Omental fat pad (tissue), 4 donors: ENCODE measurements at places on chromosomes 16 and 17.

- no peak for DNase-seq
These were observed 786.6 kb upstream of the SOX9 start for GRCh38 chr17:71334048-71334751.

GRCh38 chr17:8872036-8872704 lies 4.7 kb upstream of the PIK3R6 start:
- DNase-seq = no peak

DNA sequence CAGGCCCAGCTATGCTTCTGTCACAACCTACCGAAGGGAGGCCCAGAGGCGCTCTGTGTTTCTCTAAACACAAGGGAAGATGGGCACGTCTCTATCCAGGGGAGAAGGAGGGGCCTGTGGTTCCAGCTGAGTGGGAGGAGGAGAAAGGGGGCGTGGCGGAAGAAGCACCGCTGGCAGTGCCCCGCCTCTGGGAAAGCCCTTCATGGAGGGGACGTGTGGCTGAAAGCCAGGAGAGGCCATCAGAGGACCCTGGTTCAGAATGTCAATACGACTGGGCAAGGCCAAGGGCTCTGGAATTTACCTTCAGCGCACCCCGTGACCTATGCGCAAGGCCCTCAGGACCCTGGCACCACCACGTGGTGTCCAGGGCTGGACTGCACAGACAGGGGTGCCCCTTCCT lies 12.3 kb upstream of the SLC38A8 start:
- no peak for DNase-seq

GRCh38 chr17:80876950-80877728 lies 114.5 kb upstream of the CHMP6 start:
- DNase-seq = no peak

DNA sequence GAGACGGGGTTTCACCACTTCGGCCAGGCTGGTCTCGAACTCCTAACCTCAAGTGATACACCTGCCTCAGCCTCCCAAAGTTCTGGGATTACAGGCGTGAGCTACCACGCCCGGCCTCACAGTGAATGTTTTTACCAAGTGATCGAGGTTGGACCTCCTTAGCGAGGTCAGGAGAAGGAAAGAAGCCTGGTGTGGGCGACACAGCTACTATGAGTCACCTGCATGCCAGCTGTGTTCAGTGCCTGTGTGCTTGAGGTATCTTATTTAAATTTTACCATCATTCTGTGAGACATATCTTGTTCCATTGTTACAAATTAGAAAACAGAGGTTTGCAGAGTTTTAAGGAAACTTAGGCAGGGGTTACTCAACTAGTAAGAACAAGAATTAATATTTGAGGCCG lies 174.8 kb upstream of the DYNLRB2 start:
- DNase-seq = no peak

GRCh38 chr17:58281511-58282011 lies 826 bp upstream of the MPO start:
- no peak for DNase-seq

DNA sequence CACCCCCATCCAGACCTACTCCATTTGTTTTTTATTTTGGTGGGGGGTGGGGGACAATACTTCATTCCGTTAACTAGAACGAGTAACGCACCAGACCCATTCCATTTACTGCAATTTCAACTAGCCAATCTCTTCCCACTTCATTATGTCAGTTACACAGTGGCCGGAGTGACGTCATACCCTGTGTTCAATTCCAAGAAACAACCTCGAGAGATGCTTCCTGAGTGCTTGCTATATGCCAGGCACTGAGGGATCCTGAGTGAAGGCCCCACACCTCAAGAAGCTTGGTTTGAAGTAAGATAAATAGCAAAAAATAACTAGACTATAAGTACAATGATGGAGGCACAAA lies 9.1 kb upstream of the SIAH1 start:
- no peak for DNase-seq

DNA sequence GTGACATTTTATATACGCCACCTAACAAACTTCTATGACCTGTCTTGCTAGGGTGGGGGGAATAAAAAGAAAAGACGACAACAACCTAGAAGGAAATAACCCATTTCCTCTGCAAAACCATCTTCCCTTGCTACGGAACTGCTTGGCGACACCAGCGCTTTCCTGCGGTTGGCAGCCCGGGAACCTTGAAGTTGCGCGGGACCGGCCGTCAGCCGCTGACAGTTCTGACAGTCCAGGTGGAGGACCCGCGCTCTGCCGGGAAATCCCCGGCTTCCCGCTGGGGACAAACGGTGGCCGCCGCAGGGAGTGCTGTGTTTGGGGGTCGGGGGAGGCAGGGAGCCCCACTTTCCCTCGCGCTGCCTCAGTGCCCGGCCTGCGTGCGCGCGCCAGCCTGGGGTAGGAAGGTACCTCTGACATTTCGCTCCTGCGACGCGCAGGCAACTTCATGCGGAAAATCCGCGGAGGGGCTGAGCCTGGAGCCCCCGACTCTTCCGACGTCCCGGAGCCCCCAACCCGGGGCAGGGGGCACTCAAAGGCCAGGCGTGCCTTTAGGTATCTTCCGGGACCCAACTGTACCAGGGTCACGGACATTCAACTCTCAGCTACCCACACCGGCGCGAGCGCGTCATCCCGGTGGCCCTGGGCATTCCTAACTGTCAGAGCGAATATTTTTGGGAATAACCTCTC lies 516 bp downstream of the SLC16A6 start:
- no peak for DNase-seq

DNA sequence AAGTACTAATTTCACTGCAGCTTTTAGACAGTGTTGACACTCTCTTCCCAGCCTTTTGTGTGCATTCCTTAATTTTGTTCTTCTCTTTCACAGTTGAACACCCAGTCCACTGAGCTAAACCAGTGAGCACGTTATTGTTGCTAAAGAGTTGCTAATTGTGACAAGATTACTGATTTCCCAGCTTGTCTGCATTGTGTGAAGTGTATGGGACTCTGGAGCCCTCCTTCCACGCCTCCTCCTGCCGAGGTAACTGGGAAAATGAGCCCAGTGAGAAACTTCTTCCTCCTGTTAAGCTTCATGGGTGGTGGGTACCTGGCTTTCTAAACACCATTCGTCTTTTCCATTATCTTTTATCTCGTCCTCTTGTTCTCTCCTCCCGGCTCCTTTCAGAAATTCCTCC lies 29.8 kb upstream of the DNAH17 start:
- DNase-seq = no peak

DNA sequence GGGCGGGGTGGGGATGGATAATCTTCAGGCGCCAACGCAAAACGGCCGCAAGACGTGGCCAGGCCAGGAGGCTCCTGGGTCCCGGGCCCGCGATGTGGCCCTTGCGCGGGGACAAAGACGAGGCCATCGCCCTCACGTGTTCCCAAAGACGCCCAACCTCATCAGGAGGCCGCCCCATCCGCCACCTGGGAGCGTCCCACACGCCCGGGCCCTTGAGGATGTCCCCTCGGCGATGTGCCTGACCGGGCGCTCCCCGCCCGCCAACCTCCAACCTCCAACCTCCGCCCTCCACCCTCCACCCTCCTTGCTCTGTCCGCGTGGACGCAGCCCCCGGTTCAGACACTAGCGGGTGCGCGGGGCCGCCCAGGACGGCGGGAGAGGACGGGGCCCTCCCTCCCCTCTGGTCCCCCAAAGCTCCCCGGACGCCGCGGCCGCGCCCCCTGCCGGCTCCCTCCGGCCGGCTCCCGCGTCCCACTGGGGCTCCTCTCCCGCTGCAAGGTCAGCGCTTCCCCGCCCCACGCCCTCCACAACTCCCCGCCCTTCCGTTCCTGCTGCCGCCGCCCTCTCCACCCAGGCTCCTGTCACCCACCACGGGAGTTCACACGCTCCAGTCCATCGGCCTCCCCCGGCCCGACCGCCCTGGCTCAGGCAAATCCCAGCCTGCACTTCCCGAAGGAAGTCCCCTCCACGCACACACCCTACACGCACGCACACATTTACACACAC lies 250.8 kb upstream of the RPL38 start:
- no peak for DNase-seq

DNA sequence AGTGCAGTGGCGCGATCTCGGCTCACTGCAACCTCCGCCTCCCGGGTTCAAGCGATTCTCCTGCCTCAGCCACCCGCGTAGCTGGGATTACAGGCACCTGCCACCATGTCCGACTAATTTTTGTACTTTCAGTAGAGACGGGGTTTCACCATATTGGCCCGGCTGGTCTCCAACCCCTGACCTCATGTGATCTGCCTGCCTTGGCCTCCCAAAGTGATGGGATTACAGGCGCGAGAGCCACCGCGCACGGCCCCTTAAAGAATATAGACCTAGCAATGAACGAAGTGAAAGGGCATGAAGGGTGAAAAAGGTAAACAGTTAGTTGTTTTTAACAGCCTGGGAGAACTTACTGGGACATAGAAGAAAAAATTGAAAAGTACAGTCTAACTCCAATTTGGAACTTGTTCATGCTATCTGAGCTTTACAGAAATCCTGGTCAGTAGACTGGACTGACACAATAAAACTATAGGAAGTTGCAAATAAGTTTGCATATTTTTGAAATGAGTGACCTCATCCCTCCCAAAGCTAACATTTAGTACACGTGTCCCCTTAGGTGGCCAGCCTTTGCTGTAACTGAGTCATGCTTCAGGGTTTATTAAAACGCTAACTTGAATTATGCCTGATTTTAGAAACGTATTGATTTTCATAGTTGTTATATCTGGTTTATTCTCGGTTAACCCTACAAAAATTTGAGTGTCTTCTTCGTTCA lies 1.8 kb downstream of the COG1 start:
- no peak for DNase-seq

GRCh38 chr17:66494023-66494803 lies 191.8 kb downstream of the PRKCA start:
- no peak for DNase-seq

DNA sequence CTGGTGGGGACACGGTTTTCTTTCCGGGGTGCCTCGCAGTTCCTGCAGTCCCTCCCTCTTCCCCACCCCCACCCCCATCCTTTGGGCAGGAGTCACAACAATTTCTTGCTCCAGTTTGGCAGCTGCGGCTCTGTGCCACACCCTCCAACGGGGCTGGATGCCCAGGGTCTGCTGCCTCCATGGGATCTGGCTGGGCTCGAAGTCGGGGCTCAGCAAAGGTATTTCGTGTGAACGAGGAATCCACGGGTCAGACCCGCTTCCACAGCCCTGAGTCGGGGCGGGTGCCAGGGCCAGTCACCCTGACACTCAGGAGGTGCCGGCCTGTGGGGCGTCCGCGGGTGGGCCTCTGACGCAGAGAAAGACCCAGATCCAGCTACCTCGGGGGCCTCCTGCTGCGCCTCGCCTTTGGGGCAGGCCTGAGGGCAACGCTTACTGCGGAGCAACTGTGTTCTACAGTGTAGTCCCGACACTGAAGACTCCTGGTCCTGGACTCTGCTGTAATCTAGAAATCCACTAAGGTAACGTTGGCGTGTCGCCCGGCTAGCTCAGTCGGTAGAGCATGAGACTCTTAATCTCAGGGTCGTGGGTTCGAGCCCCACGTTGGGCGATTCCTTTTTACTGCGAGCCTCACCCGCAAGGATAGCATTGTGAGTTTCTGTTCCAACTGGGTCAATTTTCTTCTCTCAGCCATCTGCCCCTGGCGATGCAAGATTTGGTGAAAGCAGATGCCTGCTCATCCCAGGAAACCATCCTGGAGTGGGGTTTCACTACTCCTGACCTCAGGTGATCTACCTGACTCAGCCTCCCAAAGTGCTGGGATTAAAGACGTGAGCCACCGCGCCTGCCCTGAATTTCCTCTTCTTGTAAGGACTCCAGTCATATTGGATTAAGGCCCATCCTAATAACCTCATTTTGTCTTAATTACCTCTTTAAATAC lies 12.6 kb upstream of the OR1F1 start:
- DNase-seq = no peak

DNA sequence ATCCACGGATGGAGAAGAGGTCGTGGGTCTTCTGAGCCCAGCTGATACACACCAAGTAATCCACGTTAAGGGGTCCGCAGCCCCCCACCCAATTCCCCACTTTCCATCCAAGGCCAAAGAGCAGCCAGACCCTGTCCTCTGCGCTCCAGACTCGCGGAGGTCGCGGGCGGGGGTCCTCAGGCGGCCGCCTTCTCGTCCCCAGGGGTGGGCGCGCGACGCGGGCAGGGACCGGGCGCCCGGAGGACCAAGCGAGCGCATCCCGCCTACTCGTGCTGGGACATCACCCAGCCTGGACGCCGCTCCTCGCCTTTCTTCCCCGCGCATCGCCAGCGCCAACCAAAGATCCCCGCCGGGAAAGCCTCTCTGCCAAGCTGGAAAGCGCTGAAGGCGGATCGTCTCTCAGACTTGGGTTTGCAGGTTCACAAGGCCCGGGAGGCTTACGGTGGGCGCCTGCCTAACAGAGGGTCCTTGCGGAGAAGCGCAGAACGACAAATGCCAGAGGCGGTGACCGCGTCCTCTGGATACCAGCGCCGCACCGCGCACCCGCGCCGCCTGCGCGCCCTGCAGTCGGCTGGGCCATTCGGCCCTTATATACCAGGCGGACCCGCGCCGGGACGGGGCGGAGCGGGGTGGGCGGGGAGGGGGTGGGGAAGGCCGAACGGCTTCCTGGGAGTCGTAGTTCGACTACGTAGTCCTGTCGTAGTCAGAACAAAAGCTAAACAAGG lies 471.6 kb downstream of the SOX9 start:
- no peak for DNase-seq

- no peak for DNase-seq
These were observed 300.2 kb upstream of the IRX5 start for GRCh38 chr16:54630284-54630967.

DNA sequence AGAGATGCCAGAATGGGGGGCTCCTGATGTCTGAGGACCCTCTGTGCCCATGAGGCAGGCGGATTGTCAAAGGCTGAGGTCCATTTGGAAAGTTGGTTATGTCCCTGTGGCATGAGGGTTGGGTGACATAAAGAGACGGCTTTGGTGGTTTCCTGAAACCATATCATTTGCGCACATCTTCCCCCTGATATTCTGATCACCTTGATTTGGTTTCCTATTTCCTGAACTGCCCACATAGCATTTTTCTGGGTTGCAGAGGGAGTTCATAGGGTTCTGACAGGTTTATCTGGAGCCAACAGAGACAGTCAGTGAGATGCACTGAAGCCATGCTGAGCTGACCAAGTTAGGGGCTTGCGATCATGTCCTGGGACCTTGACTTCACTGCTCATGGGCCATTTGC lies 15.7 kb upstream of the RNF222 start:
- DNase-seq = no peak
